Umbilical cord (tissue), 2 donors: ENCODE measurements at places on chromosomes 3 and 15. TPM values are rescaled to one million over a fixed set of nuclear protein-coding genes. Genes with fewer than 3 reads are reported as not detected.

MESP2 gene
- not detected for total RNA-seq

SELENOS gene
- total RNA-seq, result 89.8 TPM

PATL2 gene
- 0.72 TPM for total RNA-seq

PRICKLE2 gene
- total RNA-seq, result 56.1 TPM

DUOXA1 gene
- 3.1 TPM for total RNA-seq

SPINK8 gene
- not detected for total RNA-seq

ARL14 gene
- 1.9 TPM for total RNA-seq

CSNK1G1 gene
- 23.6 TPM for total RNA-seq

TICRR gene
- total RNA-seq, result 1.2 TPM

CCDC13 gene
- not detected for total RNA-seq
